ENCODE measurements at places on chromosomes 4 and X.

- DNase-seq, result no peak
Measured at GRCh38 chr4:156000491-156000890, 46.8 kb upstream of the CTSO start.

- DNase-seq, result no peak
Measured at GRCh38 chrX:100673397-100673953, 29.5 kb downstream of the SRPX2 start.

GRCh38 chr4:164536814-164537213, 217.1 kb upstream of the SMIM31 start:
- no peak for DNase-seq

- DNase-seq, result no peak
Measured at GRCh38 chrX:42248226-42248625, 324.9 kb upstream of the CASK start.

All from activated CD4-positive, alpha-beta T cell treated with anti-CD3 and anti-CD28 coated beads for 4 hours (primary cell).